ENCODE measurements at places on chromosomes 2 and 18. TPM values are rescaled to one million over a fixed set of nuclear protein-coding genes. Genes with fewer than 3 reads are reported as not detected.

TRPM8 gene
- polyA plus RNA-seq: 3.0 TPM

GALNT3 gene
- polyA plus RNA-seq: not detected

KIF5C gene
- 119 TPM for polyA plus RNA-seq

RTKN gene
- not detected for polyA plus RNA-seq

NRBP1 gene
- 22.5 TPM for polyA plus RNA-seq
